GM10248 (cell line): ENCODE measurements at places on chromosomes 7 and 10.
A peak's percentile ranks its signal among the peaks of the same experiment; 100 is the strongest.

GRCh38 chr7:18289788-18290187, 205.8 kb upstream of the HDAC9 start:
- DNase-seq, result no peak

DNA sequence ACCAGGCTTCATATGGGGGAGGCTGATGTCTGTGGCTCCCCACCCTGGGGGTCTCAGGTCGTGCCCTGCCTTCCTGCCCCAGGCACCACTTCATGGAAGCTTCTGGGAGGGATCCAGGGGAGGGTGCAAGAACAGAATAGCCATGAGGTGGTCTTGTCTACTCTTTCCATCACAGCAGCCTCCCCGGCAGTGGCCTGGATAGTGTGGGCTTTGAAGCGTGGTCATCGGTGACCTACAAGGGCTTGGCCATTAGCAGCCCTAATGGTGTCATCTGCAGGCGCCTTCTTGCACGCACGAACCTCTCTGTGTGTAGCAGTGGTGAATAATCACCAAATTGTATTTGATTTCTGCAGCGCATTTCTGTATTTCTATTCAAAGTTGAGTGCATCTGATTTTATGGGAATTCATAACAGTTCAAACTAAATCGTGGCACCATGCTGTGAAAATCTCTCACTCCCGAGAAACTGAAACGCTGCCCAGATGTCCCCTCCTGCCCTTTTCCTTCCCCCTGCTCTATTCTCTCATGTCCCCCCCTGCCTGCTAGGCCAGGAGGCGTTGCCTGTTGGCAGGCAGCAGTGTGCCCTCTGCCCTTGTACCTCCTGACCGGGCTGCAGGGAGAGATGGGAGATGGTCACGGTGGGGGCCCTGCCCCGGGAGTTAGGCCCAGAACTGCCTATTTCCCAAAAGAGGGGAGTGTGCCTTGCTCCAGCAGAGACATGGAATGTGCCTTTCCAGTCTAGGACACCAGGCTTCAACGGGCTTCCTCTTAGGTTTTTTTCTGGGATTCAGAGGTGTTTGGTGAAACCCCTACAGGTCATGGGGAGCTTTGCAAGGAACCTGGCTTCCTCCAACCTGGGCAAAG, 34.8 kb downstream of the CDH23 start:
- no peak for DNase-seq

DNA sequence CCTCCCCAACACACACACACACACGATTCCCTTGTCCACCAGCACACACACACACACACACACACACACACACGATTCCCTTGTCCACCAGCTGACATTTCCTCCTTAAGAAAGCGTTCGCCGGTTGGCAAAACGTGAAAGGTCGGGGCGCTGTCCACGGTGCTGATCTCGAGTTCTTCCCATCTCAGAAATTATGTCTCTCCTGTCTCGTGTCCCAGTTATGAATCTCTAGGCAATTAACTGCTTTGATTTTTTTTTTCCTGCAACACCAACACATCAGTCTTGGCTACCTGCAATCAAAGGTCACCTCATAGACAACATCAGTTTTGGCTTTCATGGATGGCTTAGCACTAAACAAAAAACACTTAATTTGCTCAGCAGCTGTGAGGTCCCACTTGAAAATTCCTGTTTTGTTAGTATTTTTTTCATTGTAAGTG, 1.9 kb downstream of the INA start:
- DNase-seq, result peak; percentile 61

GRCh38 chr7:36280840-36281812, 108.5 kb upstream of the ANLN start:
- DNase-seq, result peak; percentile 43
